ENCODE measurements at places on chromosomes 2 and 18.
A peak's percentile ranks its signal among the peaks of the same experiment; 100 is the strongest.

DNA sequence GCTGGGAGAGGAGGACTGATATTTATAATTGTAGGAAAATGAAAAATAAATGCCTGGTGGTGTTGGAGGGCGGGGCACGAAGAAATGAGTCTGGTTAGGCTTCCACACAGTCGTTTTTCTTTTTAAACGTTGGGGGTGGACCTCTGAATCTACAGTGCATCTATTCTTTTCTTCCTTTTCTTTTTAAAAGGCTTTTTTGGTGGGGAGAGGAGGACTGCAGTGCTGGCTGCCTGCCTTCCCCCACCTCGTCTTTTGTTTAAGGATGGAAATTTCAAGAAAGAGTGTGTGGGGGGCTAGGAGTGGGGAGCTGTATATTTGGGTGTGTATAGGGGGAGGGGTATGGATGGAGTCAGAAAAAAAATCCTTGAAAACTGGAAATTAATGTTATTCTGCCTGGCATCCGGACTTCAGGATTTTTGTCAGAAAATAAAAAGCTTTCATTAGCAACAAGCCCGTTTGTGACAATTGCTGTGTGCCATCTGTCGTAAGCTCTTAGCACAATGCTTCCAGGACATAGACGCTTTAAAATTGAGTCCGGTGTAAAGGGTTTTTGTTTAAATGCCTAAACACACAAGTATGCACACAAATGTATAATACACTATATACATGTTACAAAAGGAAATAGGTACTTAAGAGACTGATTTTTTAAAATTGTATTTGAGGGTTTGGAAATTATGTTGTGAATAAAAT, 1.1 kb downstream of the MAP2 start:
- no peak for DNase-seq
- H3K4me3 ChIP-seq = peak overlapping the region; percentile 67
- peak overlapping the region; percentile 52 for H3K27ac ChIP-seq
- no peaks in the 10 kb centered on the region for H3K36me3 ChIP-seq
- H3K27me3 ChIP-seq = no peaks in the 10 kb centered on the region

DNA sequence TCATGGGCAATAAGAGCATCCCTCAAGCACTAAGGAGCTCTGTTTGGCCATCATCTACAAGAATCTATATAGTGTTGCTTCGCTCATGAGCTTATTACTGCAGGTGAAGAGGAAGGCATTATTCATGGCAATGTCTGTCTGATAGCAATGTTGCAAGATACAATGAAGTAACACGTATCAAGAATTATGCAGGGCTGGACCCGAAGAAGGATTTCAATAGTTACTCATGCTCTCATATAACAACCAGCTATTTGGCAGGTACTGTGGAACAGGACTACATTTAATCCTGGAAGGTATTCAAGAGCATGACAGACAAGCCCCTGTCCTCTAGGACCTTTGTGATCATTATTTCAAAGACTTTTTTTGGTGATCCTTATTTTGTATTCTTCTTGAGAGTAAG, 109.6 kb downstream of the LAMA3 start:
- H3K27me3 ChIP-seq = no peaks in the 10 kb centered on the region
- DNase-seq = no peak
- no peak overlapping the region for H3K27ac ChIP-seq
- H3K36me3 ChIP-seq = no peaks in the 10 kb centered on the region
- H3K4me3 ChIP-seq = no peak overlapping the region
- peaks cover 1% of the 10 kb centered on the region for H3K4me1 ChIP-seq

GRCh38 chr2:183019718-183020442, 18.4 kb downstream of the NCKAP1 start:
- no peaks in the 10 kb centered on the region for H3K4me1 ChIP-seq
- H3K4me3 ChIP-seq = no peak overlapping the region
- no peaks in the 10 kb centered on the region for H3K27me3 ChIP-seq
- peaks cover 63% of the 10 kb centered on the region for H3K36me3 ChIP-seq
- H3K27ac ChIP-seq = no peak overlapping the region

GRCh38 chr2:203280428-203281064, 41.7 kb downstream of the CYP20A1 start:
- peaks cover 10% of the 10 kb centered on the region for H3K36me3 ChIP-seq
- H3K27me3 ChIP-seq = no peaks in the 10 kb centered on the region
- no peak overlapping the region for H3K4me3 ChIP-seq
- H3K27ac ChIP-seq = no peak overlapping the region
- DNase-seq = no peak

- no peak overlapping the region for H3K4me3 ChIP-seq
- no peak overlapping the region for H3K27ac ChIP-seq
- no peaks in the 10 kb centered on the region for H3K4me1 ChIP-seq
Observed at GRCh38 chr2:237283131-237283928, 130.6 kb downstream of the COL6A3 start.

- DNase-seq = no peak
- peaks cover 58% of the 10 kb centered on the region for H3K27me3 ChIP-seq
- peaks cover 5% of the 10 kb centered on the region for H3K4me1 ChIP-seq
- H3K27ac ChIP-seq = no peak overlapping the region
Observed at GRCh38 chr2:11678306-11678960, 8.4 kb upstream of the NTSR2 start.

DNA sequence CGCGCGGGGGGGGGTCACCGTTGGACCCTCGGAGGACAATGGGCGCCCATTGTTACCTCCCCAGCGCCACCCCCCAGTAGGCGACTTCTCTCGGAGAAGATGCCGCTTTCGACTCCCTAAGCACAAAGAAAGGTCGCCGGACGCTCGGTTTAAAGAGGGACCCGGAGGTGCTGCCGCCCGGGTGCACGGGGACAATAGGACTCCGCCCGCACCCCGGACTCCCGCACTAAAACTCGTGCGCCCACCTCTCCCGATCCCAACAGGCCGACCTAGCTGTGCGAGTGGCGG, 318 bp upstream of the CDC42EP3 start:
- DNase-seq = no peak
- no peaks in the 10 kb centered on the region for H3K27me3 ChIP-seq
- peaks cover 11% of the 10 kb centered on the region for H3K4me1 ChIP-seq
- H3K36me3 ChIP-seq = no peaks in the 10 kb centered on the region
- H3K4me3 ChIP-seq = peak overlapping the region; percentile 93
- peak overlapping the region; percentile 97 for H3K27ac ChIP-seq

- no peaks in the 10 kb centered on the region for H3K36me3 ChIP-seq
- no peaks in the 10 kb centered on the region for H3K27me3 ChIP-seq
- no peak for DNase-seq
- H3K4me1 ChIP-seq = no peaks in the 10 kb centered on the region
- H3K4me3 ChIP-seq = no peak overlapping the region
- no peak overlapping the region for H3K27ac ChIP-seq
Observed at GRCh38 chr2:183946193-183946592, 652.1 kb upstream of the ZNF804A start.

- DNase-seq = no peak
- no peaks in the 10 kb centered on the region for H3K36me3 ChIP-seq
- H3K4me1 ChIP-seq = peaks cover 23% of the 10 kb centered on the region
- no peaks in the 10 kb centered on the region for H3K27me3 ChIP-seq
Observed at GRCh38 chr2:234795272-234795920, 156.4 kb upstream of the SH3BP4 start.

GRCh38 chr2:166516712-166517303, 22.8 kb upstream of the SCN7A start:
- H3K4me1 ChIP-seq = peaks cover 5% of the 10 kb centered on the region
- H3K27ac ChIP-seq = no peak overlapping the region
- no peak overlapping the region for H3K4me3 ChIP-seq
- DNase-seq = peak; percentile 17

DNA sequence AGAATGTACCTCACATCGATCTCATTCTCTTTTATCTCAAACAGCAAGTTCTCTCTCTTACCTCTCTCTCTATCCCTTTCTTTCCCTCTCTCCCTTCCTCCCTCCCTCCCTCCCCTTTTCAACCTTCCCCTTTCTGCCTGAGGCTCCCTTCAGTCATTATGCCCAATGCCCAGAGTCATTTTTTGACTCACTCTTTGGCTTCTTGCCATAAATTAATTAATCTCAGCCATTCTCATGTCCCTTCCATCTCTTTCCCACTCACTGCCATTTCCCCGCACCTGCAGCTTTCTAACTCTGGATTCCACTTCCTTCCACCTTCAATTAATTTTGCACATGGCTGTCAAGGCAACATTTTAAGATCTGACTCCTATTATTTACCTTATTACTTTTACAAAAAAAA, 60.1 kb downstream of the EVA1A start:
- no peak for DNase-seq
- no peak overlapping the region for H3K4me3 ChIP-seq
- no peaks in the 10 kb centered on the region for H3K27me3 ChIP-seq
- no peaks in the 10 kb centered on the region for H3K36me3 ChIP-seq
- no peak overlapping the region for H3K27ac ChIP-seq

- DNase-seq = peak; percentile 27
- no peak overlapping the region for H3K4me3 ChIP-seq
Observed at GRCh38 chr2:239288951-239289511, 111.8 kb downstream of the HDAC4 start.

GRCh38 chr2:184799379-184799778, 201.1 kb downstream of the ZNF804A start:
- no peak overlapping the region for H3K27ac ChIP-seq
- H3K4me3 ChIP-seq = no peak overlapping the region
- no peaks in the 10 kb centered on the region for H3K36me3 ChIP-seq
- DNase-seq = no peak
- no peaks in the 10 kb centered on the region for H3K27me3 ChIP-seq

GRCh38 chr18:54948350-54948837, 10.9 kb downstream of the CCDC68 start:
- no peak overlapping the region for H3K27ac ChIP-seq
- H3K36me3 ChIP-seq = no peaks in the 10 kb centered on the region
- DNase-seq = no peak

- H3K36me3 ChIP-seq = no peaks in the 10 kb centered on the region
- H3K4me3 ChIP-seq = no peak overlapping the region
- DNase-seq = no peak
- no peaks in the 10 kb centered on the region for H3K27me3 ChIP-seq
- H3K4me1 ChIP-seq = no peaks in the 10 kb centered on the region
Observed at GRCh38 chr2:31987454-31988220, 23.2 kb downstream of the MEMO1 start.

- peaks cover 21% of the 10 kb centered on the region for H3K36me3 ChIP-seq
- DNase-seq = no peak
- H3K27me3 ChIP-seq = no peaks in the 10 kb centered on the region
- H3K4me3 ChIP-seq = no peak overlapping the region
Observed at GRCh38 chr18:36745219-36745975, 83.4 kb downstream of the TPGS2 start.

GRCh38 chr18:5744659-5745058, 150.7 kb downstream of the TMEM200C start:
- no peak overlapping the region for H3K4me3 ChIP-seq
- H3K27me3 ChIP-seq = no peaks in the 10 kb centered on the region
- H3K36me3 ChIP-seq = no peaks in the 10 kb centered on the region
- H3K27ac ChIP-seq = no peak overlapping the region
- H3K4me1 ChIP-seq = no peaks in the 10 kb centered on the region

DNA sequence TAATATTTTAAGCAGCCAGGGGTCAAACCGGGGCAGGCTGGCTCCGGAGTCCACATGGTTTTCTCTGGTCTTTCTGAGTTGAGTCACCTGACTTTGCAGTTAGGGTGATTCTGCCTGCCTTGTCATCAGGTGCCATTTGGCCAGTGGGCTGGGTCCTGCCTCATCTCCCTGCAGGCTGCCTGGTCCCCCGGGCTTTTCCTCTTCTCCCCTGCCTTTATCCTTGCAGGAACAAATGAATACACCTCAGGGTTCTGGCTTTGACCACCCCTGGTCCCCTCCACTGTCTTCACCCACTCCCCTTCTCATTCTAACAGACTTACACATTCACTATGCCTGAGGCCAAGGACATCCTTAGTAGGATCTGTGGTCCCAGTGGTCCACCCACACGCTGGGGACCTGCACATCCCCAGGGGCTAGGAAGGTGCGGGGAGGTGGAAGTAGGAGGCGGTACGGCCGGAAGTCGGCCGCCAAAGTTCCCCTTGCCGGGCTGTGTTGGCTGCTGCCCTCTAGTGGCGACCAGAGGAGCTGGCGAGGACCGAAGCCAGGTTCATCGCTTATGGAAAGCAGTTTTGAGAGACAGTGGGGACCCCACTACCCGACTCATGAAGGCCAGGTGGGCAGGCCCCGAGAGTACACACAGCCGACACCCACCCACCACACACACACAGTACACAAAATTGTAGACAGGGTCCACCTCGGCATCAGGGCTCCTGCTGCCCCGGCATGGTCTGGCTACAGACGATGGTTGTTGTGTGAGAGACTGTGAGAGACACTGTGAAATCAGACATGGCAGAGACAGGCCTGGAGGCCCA, 6.3 kb upstream of the TEX261 start:
- peak overlapping the region; percentile 84 for H3K27ac ChIP-seq
- DNase-seq = peak; percentile 46
- peaks cover 15% of the 10 kb centered on the region for H3K4me1 ChIP-seq

GRCh38 chr2:206799083-206799482, 33.7 kb downstream of the FASTKD2 start:
- H3K27ac ChIP-seq = no peak overlapping the region
- H3K4me3 ChIP-seq = no peak overlapping the region
- peaks cover 8% of the 10 kb centered on the region for H3K4me1 ChIP-seq
- DNase-seq = no peak
